CD4-positive, alpha-beta T cell treated with Interleukin-6 for 4 hours (primary cell): ENCODE measurements at places on chromosomes 3 and 15.
A peak's percentile ranks its signal among the peaks of the same experiment; 100 is the strongest.

DNA sequence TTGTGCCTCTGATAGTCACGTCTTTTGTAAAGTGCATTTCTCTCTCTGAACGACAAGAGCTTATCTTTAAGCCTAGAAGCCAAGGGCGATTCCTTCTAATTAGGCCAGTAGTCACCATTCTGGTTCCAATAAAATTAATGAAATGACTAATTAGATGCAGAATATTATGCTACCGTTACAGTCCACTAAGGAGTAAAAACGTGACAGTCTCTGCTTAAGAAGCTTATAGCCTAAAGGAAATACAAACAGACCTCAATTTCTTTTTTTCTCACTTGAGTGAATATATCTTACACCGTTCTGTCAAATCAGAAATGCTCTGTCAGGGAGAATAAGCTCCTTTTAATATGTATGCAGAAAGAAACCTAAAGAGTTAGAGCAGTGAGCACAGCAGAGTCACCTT is 236.1 kb downstream of the CD47 start:
- no peak for DNase-seq

- DNase-seq, result no peak
These were observed 63.3 kb upstream of the ARHGEF3 start for GRCh38 chr3:56864918-56865524.

- peak; percentile 49 for DNase-seq
These were observed 7.7 kb downstream of the ITPKA start for GRCh38 chr15:41501191-41501917.

DNA sequence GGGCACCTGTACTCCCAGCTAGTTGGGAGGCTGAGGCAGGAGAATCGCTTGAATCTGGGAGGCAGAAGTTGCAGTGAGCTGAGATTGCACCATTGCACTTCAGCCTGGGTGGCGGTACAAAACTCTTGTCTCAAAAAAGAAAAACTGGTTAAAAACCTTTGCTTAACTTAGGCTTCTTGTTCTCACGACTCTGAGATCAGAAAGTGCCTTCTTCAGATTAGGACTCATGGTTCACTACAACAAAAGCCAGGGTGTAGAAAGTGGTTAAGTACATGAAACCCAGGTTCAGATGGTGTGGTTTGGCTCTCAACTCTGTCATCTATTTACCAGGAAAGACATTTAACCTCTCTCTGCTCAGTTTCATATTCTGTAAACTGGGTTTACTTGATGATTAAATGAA is 168.4 kb downstream of the TUSC7 start:
- no peak for DNase-seq

DNA sequence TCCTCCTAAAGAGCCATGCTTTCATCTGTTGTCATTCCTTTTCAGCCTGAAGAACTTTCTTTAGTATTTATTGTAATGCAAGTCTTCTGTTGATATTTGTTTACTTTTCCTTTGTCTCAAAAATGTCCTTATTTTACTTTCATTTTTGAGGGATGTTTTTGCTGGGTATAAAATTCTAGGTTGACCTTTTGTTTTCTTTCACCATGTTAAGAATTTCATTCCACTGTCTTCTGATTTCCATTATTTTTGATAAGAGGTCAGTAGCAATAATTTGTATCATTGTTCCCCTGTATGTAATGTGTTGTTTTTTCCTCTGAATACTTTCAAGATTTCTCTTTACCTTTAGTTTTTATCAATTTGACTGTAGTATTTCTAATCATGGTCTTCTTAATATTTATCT is 91.1 kb downstream of the RSRC1 start:
- DNase-seq, result no peak

GRCh38 chr3:45644791-45645201 is 44.4 kb upstream of the SACM1L start:
- no peak for DNase-seq

DNA sequence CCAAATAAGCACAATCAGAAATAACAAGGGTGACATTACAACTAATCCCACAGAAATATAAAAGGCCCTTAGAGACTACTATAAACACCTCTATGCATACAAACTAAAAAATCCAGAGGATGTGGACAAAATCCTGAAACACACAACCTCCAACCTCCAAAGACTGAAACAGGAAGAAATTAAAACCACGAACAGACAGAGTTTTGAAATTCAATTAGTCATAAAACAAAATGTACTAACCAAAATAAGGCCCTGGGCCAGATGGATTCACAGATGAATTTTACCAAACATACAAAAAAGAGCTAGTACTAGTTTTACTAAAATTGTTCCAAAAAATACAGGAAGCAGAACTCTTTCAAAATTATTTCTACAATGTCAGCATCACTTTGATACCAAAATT is 1043.6 kb downstream of the DIPK2A start:
- no peak for DNase-seq

DNA sequence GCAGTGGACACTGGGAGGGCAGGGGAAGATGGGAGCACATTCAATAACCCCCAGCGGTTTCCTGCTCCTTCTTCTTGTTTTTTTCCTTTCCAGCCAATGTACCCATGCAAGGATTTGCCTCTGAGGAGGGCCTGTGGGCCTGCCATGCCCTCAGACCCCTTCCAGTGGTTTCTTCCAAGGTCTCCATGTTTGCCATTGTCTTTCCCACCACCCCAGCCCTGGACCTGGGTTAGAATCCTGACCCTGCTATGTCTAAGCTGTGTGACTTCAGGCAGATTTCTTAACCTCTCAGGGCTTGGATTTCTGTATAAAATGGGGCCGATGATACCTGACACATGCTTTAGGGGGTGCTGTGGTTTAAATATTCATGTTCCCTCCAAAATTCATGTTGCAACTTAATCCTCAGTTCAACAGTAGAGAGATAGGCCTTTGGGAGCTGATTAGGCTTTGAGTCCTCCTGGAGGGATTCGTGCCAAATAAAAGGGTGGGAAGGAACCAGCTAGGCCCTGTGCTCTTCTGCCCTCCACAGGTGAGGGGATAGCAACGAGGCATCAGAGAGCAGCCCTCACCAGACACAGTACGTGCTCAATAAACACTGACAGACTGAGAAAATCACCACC is 46.3 kb upstream of the FLNB start:
- no peak for DNase-seq

DNA sequence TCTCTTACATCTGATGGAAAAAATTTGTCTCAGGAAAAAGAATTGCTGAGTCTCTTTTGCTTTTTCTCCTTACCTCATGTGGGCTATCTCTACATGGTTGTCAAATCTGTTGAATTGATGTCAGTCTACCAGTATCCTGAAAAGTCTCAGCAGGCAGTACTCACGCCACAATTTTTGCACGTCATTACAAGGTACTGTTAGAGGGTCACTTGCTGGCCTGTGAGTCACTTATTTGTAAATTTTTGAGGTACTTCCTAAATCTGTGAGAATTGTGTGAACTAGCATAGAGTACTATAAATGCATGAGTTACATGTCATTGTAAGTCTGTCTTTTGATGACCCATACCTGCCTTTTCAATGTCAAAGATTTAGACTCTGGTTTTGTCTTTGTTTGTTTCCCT is 15.9 kb downstream of the HPS3 start:
- no peak for DNase-seq
